ENCODE measurements at places on chromosomes 12 and 14.

- no peak overlapping the region for H3K27ac ChIP-seq
- H3K27me3 ChIP-seq, result peaks cover 56% of the 10 kb centered on the region
- no peak for DNase-seq
Observed at GRCh38 chr12:57027805-57028153, 11.4 kb upstream of the TAC3 start.

DNA sequence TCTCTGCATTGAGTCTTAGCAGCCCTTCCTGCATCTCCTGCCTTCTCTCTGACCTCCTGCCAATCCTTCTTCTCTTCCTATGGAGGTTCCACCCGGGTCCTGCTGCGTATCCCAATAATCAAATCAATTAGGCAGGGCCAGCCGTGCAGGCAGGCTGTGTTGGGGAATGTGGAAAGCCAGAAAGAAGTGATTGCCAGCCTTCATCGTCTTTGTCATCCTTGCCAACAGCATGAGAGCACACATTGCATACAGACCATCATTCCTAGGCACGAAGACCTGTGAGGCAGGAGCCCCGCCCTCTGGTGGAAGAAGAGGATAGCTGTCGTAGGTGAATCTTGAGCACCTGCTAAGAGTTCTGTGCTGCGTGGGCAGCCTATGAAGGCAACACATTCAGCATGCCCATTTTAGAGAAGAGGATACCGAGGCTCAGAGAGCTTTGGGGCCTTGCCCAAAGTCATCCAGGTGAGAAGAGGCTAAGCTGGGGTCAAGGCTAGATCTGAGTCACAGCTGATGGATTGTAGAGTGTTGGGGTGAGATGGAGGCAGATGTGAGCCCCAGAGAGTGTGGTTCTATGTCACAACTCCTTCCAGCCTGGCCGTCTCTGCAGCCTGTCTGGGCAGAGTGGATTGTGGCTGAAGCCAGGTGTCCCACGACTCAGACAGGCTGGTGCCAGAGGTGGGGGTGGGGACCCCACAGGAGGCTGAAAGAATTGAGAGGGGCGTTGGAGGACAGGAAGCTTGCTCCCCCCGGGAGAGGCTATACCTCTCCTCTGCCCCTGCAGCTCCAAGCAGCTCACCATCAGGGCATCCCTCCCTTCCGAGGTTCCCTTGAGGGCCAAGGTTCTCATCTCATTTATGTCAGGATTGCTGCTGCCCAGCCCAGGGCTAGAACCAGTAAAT lies 12.7 kb downstream of the C14orf132 start:
- H3K36me3 ChIP-seq, result peaks cover 9% of the 10 kb centered on the region
- peak; percentile 54 for DNase-seq
- H3K27me3 ChIP-seq, result no peaks in the 10 kb centered on the region
- H3K4me3 ChIP-seq, result no peak overlapping the region
- H3K27ac ChIP-seq, result no peak overlapping the region

GRCh38 chr14:94769391-94770250 lies at the start of gene GSC:
Gene GSC, minus strand, starts transcription at chr14:94770113. Its CDS starts 98 bp downstream, at chr14:94770015.
- peak within 1 kb of the TSS; percentile 73 for H3K4me3 ChIP-seq
- no peaks in the 10 kb centered on the region for H3K36me3 ChIP-seq
- peaks cover 90% of the 10 kb centered on the region for H3K27me3 ChIP-seq
- no peak within 1 kb of the TSS for H3K27ac ChIP-seq
- H3K4me1 ChIP-seq, result peaks cover 27% of the 10 kb centered on the region
- DNase-seq, result no peak

DNA sequence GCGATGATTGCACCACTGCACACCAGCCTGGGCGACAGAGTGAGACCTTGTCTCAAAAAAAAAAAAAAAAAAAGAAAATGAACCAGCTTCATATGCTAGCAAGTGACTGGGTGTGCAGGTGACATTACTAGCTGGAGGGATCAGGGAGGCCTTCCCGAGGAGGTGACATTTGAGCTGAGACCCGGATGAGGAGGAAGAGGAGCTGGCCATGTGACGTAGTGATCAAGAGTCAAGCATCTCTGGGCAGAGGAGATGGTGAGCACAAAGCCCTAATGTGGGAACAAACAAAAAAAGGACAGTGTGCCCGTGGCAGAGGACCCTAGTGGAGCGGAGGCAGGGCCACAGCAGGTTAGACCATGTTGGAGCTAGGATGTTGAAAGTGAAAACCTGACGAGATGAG lies 3.5 kb upstream of the PTPN6 start:
- H3K36me3 ChIP-seq, result peaks cover 9% of the 10 kb centered on the region
- H3K27ac ChIP-seq, result peak overlapping the region; percentile 34
- H3K27me3 ChIP-seq, result no peaks in the 10 kb centered on the region
- peaks cover 30% of the 10 kb centered on the region for H3K4me1 ChIP-seq
- DNase-seq, result no peak
- H3K4me3 ChIP-seq, result no peak overlapping the region

DNA sequence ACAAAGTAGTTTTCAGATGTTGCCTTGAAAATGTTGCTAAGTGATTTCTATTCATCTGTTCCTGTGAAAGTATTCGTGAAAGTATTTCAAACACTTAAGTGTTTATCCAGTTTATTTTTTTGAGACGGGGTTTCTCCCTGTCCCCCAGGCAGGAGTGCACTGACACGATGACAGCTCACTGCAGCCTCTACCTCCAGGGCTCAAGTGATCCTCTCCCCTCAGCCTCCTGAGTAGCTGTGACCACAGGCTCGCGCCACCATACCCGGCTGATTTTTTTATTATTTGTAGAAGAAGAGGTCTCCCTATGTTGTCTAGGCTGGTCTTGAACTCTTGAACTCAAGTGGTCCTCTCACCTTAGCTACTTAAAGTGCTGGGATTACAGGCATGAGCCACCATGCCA lies 1.7 kb downstream of the ZDHHC17 start:
- DNase-seq, result no peak
- peak overlapping the region; percentile 98 for H3K27ac ChIP-seq
- H3K36me3 ChIP-seq, result no peaks in the 10 kb centered on the region
- peaks cover 30% of the 10 kb centered on the region for H3K4me1 ChIP-seq
- H3K4me3 ChIP-seq, result peak overlapping the region; percentile 96
- H3K27me3 ChIP-seq, result no peaks in the 10 kb centered on the region

DNA sequence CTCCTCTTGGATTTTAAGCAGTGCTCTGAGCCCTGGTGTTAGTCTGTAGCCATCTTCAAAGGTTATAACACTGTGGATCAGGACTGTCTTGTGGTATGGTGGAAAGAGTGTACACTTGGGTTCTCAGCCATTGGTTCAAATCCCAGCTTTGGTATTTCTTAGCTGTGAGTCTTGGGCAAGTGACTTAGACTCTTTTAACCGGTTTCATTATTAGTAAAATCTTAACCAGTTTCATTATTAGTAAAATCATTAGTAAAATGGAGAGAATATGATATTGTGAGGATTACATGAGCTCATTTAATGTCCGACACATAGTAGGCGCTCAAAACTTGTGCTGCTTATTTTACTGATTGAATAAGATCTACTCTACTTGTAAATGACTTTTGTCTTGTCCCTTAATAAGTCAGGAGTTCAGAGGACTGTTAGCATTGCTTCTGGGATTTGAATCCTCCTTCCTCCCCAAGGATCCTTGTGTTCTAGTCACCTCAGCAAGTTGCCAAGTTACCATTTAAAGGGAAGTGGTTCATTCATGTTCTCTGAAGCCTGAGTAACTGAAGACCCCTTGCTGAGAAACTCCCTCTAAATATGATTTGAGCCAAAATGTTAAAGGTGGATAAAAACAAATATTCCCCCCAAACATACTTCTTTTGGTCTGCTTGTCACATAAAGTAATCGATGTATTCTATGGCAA lies 12.4 kb downstream of the TTLL5 start:
- no peak overlapping the region for H3K27ac ChIP-seq
- peaks cover 2% of the 10 kb centered on the region for H3K4me1 ChIP-seq
- no peak for DNase-seq
- H3K4me3 ChIP-seq, result no peak overlapping the region
- H3K27me3 ChIP-seq, result no peaks in the 10 kb centered on the region

- peaks cover 7% of the 10 kb centered on the region for H3K4me1 ChIP-seq
- no peak for DNase-seq
- no peak overlapping the region for H3K27ac ChIP-seq
- H3K27me3 ChIP-seq, result no peaks in the 10 kb centered on the region
Observed at GRCh38 chr14:103072595-103073366, 11.2 kb upstream of the LBHD2 start.
